IPS DF 19.7 (cell line): ENCODE measurements at places on chromosomes 6 and 20.

DNA sequence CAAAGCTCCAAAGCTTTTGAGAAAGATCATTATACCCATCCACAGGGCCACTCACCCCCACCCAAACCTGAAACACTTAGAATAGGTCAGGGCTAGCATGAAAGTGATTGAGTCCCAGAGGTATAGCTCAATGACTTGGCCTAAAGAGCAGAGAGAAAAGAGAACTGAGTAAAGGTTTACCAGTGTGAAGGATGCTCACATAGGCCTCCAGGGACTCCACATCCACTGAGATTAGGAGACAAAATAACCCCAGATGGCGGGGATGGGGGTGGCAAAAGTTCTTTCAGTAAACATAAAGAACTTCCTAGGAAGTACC is 12.2 kb downstream of the SAYSD1 start:
- DNase-seq, result no peak

DNA sequence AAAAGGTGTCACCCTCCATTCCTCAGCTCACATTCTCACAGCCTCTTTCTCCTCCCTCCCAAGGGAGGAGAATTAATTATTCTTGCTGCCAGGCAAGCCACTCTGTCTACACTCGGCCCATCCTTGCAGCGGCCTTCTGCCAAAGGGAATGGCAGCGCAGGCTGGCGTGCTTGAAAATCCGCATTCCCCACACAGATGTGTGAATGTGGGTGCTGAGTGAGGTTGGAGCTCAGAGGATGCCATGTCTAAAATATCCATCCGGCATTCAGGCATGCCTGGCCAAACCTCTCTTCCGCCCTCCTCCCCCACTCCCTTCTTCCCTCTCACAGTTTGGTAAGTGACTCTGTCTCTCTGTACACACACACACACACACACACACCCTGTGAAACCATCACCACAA is 27.7 kb downstream of the PNPLA1 start:
- DNase-seq, result no peak

- DNase-seq, result no peak
Measured at GRCh38 chr20:8903655-8904605, 165.0 kb upstream of the PLCB4 start.

- no peak for DNase-seq
Measured at GRCh38 chr6:47358440-47359225, 48.9 kb upstream of the TNFRSF21 start.

DNA sequence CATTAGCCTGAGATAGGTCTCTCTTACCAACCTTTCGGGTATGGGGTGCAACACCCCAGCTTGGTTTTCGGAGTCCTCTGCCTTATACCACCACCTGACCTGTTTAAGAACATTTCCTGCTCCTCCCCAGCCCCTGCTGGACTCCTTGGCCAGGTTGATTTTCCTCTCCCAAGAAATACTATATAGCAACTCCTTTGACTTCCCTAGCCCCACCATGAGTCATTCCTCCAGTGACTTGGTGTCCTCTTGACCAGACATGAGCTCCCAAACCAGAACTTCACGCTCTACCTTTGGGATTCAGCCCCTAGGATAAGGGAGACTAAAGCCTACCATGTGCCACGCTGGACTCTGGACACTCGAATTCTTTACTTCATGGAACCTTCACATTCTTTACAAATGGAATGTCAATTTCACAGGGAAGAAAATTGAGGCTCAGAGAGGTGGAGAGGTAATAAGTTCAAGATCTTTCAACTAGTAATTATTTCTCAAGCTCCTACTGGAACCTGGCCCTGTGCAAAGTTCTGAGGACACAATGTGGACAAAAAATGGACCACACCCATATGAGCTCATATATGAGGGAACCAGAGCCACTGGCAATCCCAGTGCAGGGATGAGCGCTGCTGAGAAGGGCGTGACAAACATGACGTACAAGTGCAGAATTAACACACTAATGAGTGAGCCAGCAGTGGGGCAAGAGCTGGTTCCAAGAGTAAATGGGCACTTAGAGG is 48.2 kb downstream of the SIRPA start:
- no peak for DNase-seq

GRCh38 chr20:35339007-35339406 is 46.8 kb upstream of the FAM83C start:
- no peak for DNase-seq

- DNase-seq, result peak; percentile 12
Measured at GRCh38 chr6:48994811-48995210, 468.2 kb downstream of the MMUT start.
